ENCODE measurements at places on chromosomes 4 and X.
A peak's percentile ranks its signal among the peaks of the same experiment; 100 is the strongest.

GRCh38 chr4:159516556-159517140 lies 413.8 kb downstream of the RAPGEF2 start:
- no peak for DNase-seq

DNA sequence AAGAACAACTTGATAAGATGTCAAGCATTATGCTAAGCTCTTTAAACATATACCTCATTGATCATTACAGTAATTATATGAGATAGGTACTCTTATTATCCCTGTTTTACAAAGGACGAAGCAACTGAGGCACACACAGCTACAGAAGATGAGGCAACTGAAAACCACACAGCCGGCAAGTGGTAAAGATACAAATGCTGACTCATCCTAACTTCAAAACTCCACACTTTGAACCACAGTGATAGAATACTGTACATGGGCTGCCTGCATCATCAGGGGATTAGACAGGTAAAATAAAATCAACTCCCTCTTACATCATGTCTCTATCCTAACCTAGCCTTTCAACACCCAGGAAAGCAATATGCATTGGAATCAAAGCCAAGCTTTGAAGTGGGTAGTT lies 47.8 kb downstream of the LHFPL1 start:
- no peak for DNase-seq

DNA sequence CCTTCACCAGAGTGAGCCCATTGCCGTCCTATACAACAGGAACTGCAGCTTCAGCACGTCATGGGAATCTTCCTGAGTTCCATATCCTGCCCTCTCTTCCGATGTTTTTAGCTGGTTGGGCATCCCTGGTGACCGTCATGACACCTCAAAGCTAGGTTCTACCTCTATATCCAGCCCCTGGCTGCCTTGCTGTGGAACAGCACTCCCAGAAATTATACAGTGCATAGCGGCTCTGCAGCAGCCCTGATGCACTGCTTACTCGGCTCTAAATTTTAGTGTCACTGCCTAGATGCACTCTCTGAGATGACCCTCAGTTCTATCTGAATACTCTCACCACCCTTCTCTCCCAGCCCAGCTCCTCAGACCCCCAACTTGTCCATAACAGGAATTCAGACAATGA lies 44.3 kb downstream of the ARHGEF38 start:
- no peak for DNase-seq

GRCh38 chr4:1492142-1492457 lies 85.9 kb upstream of the NKX1-1 start:
- DNase-seq: peak; percentile 18

- no peak for DNase-seq
These were observed 7.9 kb downstream of the TRPC3 start for GRCh38 chr4:121943941-121944340.

DNA sequence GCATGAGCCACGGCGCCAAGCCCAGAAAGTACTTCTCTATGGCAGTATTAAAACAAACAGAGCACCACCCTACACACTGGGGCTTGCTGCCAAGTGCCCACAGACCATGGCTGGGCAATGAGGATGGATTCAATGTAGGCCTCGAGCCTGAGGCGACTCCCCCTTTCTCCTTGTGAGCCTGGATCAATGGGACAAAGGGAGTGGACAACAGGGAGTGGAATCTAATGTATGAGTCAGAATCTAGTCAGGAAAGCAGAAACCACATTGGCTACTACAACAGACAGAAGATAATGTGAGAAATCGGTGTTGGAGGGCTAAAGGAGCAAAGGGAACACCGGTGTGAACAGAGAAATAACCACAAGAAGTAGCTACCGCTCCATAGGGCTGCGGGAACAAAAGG lies 37.7 kb upstream of the OCIAD2 start:
- DNase-seq: no peak

GRCh38 chrX:7076245-7076661 lies 71.3 kb upstream of the STS start:
- no peak for DNase-seq

DNA sequence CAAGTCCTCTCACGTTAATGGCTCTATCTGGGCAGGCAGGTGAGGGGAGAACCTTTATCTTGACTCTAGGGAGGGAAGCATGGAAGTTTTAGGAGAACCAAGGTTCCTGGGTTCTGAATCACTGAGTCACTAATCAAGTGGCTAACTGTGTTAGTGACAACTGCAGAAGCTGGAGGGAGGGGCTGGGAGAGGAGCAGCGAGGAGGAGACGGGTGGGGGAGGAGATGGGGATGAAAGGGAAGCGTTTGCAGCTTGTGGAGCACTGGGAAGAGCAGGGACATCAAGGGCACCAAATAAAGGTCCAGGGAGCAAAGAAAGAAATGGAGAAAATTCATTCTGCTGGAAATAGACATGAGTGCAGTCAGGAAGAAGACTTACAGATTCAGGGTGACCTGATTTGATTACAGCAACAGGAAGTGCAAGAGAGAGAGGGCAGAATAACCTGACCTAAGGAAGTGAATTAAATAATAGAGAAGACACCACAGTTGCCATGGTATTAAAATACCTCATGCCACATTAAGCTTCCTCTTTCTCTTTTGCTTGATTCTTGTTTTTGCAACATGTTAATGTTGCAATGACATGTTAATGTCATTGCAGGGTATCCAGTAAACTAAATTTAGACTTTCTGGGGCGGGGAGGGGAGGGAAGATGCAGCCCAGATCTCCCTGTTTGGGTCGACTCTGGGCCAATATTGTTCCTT lies 4.5 kb upstream of the SETD7 start:
- no peak for DNase-seq

DNA sequence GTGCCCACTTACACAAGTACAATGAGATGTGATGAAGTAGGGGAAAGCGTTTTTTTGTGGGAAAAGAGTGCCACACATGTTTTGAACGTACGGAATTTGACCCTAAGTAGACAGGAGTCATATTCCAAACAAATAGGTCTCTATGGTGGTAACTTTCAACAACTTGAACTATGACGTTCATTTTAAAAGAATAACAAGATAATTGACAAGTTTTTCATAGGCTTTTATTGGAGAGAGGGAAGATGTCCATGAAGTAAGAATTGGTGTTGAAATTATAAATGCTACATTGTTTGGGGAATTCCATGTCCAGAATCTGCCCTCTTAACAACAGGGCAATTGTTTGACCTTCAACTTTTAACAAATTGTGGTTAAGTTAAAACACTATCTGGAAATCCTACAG lies 126.5 kb downstream of the GASK1B start:
- DNase-seq: no peak

DNA sequence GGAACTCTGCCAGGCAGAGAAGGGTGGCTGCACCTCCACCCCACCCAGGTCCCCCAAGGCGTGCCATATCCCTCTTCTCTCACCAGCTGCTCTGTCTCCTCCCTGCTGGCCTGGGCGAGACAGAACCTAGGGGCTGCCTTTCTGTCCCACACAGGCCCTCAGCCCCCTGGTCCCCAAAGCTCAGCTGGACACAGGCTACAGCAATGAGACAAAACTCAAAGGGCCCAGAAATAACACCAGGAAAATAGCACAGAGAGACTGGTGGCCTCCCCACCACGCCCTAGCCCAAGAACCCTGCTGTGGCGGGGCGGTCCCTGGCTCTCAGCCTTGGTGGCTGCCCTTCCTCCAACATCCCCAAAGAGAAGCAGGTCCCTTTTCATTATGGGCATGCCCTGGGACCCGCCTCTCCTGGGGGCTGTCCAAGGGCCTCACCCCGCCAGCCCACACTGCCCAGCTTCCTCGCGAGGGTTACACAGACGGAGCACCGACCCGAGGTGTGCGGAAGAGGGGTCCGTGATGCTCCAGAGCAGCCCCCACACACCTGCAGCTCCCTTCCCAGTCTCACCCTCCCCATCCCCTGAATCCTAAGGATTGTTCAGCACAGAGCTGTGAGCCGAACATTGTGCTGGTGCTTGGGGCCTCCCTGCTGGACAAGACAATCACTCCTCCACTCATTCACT lies 67.7 kb upstream of the HMX1 start:
- DNase-seq: no peak

DNA sequence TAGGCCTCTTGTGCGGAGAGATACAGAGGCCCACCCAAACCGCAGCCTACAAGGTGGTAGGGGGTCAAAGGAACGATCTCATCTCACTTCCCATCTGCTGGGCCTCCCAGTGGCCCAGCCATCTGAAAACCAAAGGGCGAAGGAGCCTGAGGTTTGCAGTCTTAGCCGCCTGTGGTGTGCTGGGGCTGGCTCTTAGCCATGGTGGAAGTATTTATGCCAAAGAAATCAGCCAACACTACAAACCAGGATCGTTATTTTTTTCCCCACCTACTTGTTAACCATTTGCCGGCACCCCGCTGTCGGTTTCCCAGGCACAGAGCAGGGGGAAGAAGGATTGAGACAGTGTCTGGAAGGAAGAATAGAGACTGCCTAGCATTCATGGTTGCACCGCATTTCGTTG lies 30.9 kb upstream of the CDKL5 start:
- DNase-seq: no peak

DNA sequence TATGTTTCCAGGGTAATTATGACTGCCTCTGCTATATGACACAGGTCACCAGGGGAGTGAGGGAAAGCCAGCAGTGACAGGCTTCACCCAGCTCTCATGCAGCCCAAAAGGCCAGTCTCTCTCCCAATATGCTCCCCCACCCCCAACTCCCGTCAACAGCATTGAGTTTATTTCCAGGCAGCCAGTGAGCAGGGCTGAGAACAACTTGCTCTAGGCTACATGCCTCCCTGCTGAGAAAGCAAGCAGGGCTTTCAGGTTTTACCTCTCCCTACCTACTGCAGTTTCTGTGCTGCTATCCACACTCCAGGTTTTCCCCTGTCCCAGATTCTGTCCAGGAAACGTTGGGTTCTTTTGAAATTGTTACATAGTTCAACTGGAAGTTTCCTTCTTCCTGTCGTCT lies 291.4 kb downstream of the PABPC4L start:
- no peak for DNase-seq

- no peak for DNase-seq
These were observed 88.8 kb upstream of the HPRT1 start for GRCh38 chrX:134371133-134371532.

DNA sequence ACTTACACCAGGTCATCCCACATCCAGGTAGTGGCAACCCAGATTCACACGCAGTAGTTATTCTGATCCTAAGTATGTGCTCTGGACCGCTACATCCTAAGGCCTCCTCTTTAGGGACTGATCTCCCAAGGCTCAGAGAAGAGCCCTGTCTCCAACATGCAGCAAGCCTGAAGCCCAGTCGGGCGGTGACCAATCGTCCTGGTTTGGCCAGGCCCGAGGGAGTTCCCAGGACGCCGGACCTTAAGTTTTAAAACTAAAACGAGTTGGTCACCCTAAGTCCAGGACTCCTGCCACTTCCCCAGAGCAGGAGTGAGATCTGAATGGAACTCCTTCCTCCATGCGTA lies 385 bp downstream of the LYAR start:
- DNase-seq: no peak

GRCh38 chr4:122758033-122758432 lies 25.5 kb downstream of the BBS12 start:
- no peak for DNase-seq

DNA sequence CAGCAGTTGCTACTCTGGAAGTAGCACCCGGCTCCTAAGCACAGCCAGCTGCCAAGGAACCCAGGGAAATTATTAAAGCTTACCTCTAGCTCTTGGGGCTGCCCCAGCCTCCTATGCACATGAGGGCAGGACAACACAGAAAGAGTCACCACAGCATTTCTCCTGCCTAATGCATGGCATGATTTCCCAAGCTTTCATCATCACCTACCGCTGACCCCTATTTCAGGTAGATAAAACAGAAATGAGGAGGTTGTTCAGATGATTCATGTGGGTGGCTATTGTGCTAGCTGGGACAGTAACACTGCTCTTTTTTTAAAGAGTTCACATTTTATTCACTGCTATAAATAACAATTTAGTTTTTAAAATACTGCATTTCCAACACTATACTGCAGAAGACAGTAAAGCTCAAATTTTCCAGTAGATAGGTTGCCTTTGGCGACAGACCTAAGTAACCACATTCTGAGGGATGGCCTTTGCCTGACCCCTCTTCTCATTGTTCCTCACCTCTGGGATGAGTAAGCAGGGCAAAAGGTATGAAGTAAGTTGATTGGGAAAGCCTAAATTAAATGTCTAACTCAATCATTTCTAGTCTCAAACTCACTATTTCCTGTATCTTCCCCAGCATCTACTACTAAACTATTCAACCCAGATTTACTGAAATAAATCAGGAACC lies 16.7 kb downstream of the CASK start:
- DNase-seq: no peak

- no peak for DNase-seq
These were observed 199.9 kb upstream of the ATP6AP2 start for GRCh38 chrX:40380655-40381488.

GRCh38 chrX:131955099-131955777 lies 67.9 kb upstream of the STK26 start:
- no peak for DNase-seq

DNA sequence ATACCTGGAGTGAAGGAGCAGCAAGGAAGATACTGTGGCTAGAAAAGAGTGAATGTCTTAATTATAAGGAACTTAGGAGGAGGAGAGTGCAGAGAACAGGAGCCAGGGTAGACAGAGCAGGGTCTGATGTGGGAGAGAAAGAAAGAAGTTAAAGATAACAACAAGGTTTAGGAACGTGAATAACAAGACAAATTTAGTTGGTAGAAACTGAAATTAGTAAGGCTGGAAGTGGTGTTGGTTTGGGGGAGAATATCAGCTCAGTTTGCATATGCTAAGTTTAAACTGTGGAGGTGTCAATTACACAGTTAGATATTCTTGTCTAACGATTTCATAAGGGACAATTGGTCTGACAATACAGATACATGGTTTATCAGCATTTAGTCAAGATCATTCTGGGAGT lies 1123.7 kb upstream of the PABPC4L start:
- DNase-seq: no peak

- no peak for DNase-seq
These were observed 7.1 kb downstream of the TASL start for GRCh38 chrX:30570505-30570904.

DNA sequence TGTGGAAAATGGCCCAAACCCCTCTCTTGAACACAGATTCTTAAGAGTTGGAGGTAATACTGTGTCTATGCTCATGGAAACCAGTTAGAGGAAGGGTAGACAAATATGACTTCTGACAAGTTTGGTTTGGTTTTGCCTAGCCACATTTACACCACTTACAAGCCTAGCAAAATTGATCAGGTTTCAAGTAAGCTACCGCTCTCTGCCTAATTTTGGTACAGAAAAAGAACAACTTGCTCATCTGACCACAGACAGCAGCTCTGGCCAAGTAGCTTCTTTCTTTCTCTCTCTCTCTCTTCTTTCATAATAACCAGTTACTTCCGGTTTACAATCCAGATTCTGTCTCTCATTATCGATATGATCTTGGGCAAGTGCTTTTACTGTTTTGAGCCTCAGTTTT lies 260.0 kb downstream of the GLUD2 start:
- no peak for DNase-seq

DNA sequence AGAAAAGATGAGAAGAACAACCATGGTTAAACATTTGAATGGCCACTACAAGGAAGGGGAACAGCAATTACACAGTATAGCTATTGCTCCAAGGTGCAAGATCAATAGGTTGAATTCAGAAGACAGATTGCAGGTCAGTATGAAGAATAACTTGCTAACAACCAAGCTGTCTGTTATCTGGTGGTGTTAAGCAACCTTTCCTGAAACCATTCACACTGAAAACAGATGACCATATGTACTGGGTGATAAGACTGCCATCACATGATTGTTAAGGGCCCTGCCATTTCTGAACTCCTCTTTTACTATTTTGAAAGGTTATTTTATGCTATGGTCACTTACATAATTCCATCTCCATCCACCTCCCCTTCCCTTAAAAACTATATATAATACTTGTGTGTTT lies 6.8 kb downstream of the GABRA3 start:
- DNase-seq: no peak

- no peak for DNase-seq
These were observed 232.3 kb downstream of the PABPC4L start for GRCh38 chr4:133969202-133969848.

GRCh38 chr4:113060853-113061252 lies 11.4 kb downstream of the ANK2 start:
- no peak for DNase-seq
